PC-3 (cell line): ENCODE measurements at places on chromosomes 7 and 10. TPM values are rescaled to one million over a fixed set of nuclear protein-coding genes. Genes with fewer than 3 reads are reported as not detected.
A peak's percentile ranks its signal among the peaks of the same experiment; 100 is the strongest.

GRCh38 chr10:92688573-92688926 lies 1.2 kb upstream of the HHEX start:
- H3K27me3 ChIP-seq = no peaks in the 10 kb centered on the region
- no peak for DNase-seq
- no peaks in the 10 kb centered on the region for H3K36me3 ChIP-seq
- no peak overlapping the region for H3K27ac ChIP-seq
- peak overlapping the region; percentile 86 for H3K4me3 ChIP-seq

LMOD2 gene
- total RNA-seq = not detected in 2 replicates

CTAGE8 gene
- total RNA-seq = 0.69 and 1.2 TPM in 2 replicates

MYOF gene
- total RNA-seq = 174 and 189 TPM in 2 replicates

GRCh38 chr7:108265007-108265406 lies 134.8 kb upstream of the LAMB4 start:
- H3K36me3 ChIP-seq = no peaks in the 10 kb centered on the region
- DNase-seq = no peak
- H3K27ac ChIP-seq = no peak overlapping the region
- peaks cover 12% of the 10 kb centered on the region; the same call in 1 of the 2 replicates for H3K27me3 ChIP-seq

- no peak overlapping the region for H3K4me3 ChIP-seq
- H3K27me3 ChIP-seq = no peaks in the 10 kb centered on the region
- H3K36me3 ChIP-seq = no peaks in the 10 kb centered on the region
- no peak for DNase-seq
- no peak overlapping the region for H3K27ac ChIP-seq
Measured at GRCh38 chr7:80536426-80536825, 24.6 kb upstream of the GNAT3 start.

- no peak overlapping the region for H3K4me3 ChIP-seq
- no peaks in the 10 kb centered on the region for H3K4me1 ChIP-seq
- H3K36me3 ChIP-seq = no peaks in the 10 kb centered on the region
- no peak for DNase-seq
- H3K27ac ChIP-seq = no peak overlapping the region
Measured at GRCh38 chr10:132302421-132303310, 5.1 kb downstream of the STK32C start.
